Right lobe of liver (tissue), 6 donors: ENCODE measurements at places on chromosomes 13 and 19. TPM values are rescaled to one million over a fixed set of nuclear protein-coding genes. Genes with fewer than 3 reads are reported as not detected.

DNA sequence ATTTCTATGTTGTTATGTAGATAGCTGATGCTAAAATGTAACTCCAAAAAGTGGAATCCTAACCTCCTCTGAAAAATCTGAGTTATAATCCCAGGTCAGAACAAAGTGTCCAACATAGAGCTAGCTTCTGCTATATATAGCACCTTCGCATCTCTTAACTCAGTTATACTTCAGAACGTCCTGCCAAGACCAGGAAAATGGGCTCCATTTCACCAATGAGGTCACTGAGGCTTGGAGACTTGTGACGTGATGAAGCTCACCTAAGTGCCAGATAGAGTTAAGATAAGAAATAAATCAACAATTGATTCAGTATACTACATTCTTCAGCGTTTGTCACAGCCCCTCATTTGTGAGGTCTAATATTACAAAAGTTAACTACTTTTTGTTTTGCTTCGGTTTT, 88.8 kb downstream of the KCTD12 start:
- H3K4me1 ChIP-seq: no peaks in the 10 kb centered on the region
- no peaks in the 10 kb centered on the region for H3K36me3 ChIP-seq
- H3K4me3 ChIP-seq: no peak overlapping the region
- DNase-seq: no peak
- H3K27ac ChIP-seq: no peak overlapping the region

LRRC8E gene
- 9.6 TPM for total RNA-seq

DNA sequence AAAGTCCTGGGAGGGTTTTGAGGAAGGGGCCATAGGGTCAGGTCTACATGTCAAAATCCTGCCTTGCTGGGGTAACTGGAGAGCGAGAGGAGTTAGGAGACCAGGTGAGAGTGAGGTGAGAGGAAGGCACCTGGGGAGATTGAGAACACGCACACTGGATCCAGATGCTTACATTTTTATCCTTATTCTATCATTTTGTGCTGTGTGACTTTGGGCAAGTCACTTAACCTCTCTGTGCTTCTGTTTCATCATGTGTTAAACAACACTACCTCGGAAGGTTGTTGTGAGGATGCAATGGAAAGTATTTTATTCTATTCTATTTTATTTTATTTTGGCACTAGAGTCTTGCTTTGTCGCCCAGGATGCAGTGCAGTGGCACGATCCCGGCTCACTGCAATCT, 3.5 kb downstream of the C19orf81 start:
- H3K4me1 ChIP-seq: no peaks in the 10 kb centered on the region
- DNase-seq: no peak
- no peak overlapping the region for H3K27ac ChIP-seq
- H3K27me3 ChIP-seq: no peaks in the 10 kb centered on the region
- no peak overlapping the region for H3K4me3 ChIP-seq

GRCh38 chr13:76016799-76017400, 380.8 kb downstream of the LMO7 start:
- DNase-seq: no peak
- H3K36me3 ChIP-seq: no peaks in the 10 kb centered on the region
- H3K4me3 ChIP-seq: no peak overlapping the region
- no peak overlapping the region for H3K27ac ChIP-seq
- no peaks in the 10 kb centered on the region for H3K4me1 ChIP-seq

DNA sequence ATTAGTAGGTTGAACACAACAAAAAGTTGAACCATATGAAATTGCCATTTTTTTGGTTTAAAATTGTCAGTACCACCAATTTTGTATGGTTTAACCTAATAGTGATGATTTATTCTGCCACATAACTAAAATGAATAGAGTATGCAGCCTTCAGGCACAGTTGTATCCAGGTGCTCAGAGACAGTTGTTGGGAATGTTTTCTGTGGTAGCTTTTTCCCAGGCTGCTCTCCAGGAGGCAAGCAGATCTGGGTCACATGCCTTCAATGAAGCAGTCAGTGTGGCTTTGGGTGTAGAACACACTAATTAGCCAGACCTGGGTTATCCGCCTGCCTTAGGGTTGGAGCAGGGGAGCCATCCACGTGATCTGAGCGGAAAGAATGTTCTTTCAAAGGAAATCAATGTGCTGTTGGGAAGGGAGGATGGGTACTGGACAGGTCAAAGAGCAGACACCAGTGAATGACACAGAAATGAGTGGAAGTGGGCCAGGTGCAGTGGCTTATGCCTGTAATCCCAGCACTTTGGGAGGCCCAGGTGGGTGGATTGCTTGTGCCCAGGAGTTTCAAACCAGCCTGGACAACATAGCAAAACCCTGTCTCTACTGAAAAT, 28.6 kb downstream of the MARK4 start:
- peak overlapping the region; percentile 72 for H3K27ac ChIP-seq
- peak; percentile 92 for DNase-seq
- H3K36me3 ChIP-seq: peaks cover 4% of the 10 kb centered on the region
- no peaks in the 10 kb centered on the region for H3K27me3 ChIP-seq
- H3K4me1 ChIP-seq: peaks cover 24% of the 10 kb centered on the region

- no peak for DNase-seq
- H3K27ac ChIP-seq: no peak overlapping the region
- H3K4me3 ChIP-seq: no peak overlapping the region
- H3K4me1 ChIP-seq: no peaks in the 10 kb centered on the region
- no peaks in the 10 kb centered on the region for H3K36me3 ChIP-seq
These were observed 6.7 kb downstream of the CD209 start for GRCh38 chr19:7740682-7741054.

- H3K4me3 ChIP-seq: no peak within 1 kb of the TSS
- H3K4me1 ChIP-seq: no peaks in the 10 kb centered on the region
- H3K36me3 ChIP-seq: no peaks in the 10 kb centered on the region
- DNase-seq: no peak
These were observed at the start of gene EBI3 for GRCh38 chr19:4229179-4229931. EBI3 (plus strand) TSS chr19:4229523; CDS start chr19:4229551, 28 bp downstream.

DNA sequence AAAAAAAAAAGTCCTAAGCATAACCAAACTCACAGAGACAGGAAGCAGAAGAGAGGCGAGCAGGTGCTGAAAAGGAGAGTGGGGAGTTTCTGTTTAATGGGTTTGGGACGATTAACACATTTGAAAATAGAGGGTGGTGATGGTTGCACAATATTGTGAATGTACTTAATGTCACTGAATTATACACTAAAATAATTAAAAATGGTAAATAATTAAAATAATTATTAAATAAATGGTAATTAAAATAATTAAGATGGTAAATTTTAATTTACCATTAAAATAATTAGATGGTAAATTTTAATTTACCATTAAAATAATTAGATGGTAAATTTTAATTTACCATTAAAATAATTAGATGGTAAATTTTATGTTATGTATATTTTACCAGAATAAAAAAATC, 74.8 kb upstream of the XPO4 start:
- H3K4me1 ChIP-seq: no peaks in the 10 kb centered on the region
- H3K27me3 ChIP-seq: no peaks in the 10 kb centered on the region
- H3K27ac ChIP-seq: no peak overlapping the region
- DNase-seq: no peak
- H3K4me3 ChIP-seq: no peak overlapping the region
